Ureter (tissue), 1 donor: ENCODE measurements at places on chromosomes 5 and 9.

DNA sequence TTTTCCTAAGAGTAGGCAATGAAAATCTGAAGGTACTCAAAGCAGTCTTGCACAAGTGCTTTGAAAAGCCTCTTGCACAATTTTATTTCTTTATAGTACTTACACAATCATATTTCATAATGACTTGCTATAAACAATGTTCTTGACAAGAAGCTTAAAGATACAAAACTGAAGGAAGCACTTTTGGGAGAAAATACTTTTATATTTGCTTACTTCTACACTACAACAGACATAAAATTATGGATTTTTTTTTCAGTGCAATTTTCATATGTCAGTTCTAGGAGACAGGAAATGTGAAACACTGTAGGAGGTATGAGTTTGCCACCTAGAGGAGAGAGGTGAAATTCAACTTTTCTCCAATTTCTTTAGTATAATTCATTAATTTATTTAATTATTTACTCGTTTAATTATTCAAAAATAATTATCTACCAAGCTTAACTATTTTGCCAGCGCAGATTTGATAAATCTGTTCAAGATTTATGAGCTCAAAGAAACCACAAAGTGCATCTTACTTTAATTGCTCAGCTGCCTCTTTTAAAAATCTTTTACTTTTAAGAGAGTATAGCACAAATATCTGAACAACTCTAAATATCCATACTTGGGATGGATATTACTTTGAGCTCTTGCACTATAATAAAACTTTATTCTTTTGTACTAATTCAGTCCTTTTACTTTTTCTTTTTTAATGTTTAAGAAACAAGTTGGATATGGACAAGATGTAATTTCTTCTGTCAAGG, 29.0 kb upstream of the CDKN2B start:
- DNase-seq, result no peak

- peak; percentile 53 for DNase-seq
These were observed 566 bp upstream of the FOCAD start for GRCh38 chr9:20683351-20684034.

DNA sequence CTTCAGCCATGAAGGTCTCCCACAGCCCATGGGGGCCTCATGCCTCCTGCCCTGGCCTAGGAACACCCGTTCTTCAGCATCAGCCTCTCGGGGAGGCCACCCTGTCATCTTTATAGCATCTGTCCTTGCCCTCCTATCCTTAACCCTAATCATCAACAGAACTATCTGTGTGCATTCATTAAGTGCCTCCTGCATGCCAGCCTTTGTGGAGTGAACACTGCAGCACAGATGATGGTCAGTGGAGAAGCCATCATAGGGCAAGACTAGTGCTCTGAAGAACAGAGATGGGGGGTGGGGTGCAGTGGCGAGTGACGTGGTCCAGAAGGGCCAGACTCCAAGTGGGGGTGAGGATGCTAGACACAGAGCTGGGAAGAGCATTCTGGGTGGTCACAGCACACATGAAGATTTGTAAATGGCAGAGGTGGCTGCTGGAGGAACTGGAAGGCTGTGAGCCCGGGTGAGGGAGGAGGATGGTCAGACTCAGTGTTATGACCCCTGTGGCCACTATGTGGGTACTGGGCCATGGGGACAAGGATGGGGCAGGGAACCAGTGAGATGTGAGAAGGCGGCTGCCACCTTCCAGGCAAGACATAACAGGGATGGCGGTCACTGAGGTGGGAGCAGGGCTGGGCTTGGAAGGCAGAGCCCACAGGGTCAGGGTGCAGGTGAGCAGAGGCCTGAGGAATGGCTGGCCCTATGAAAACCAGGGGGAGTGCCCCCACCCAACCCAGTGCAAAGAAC, 3.6 kb upstream of the CARD19 start:
- peak; percentile 44 for DNase-seq

DNA sequence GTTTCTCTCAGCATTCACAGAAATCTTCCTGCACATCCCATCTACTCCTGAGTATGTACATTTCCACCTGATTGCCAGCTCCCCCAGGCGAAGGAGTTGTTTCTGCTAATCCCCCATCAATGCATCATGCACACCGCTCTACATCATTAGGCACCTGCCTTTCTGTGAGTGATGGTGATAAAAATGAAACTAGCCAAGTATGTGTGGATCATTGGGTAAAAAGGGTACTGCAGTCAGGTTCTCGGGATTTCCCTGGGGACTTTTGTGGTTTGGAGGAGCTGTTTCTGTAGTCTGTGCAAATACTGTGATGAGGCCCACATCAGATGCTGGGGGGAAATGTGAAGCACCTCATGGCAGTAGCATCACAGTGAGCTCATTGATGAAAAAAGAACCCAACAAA, 30.4 kb downstream of the CAMK4 start:
- DNase-seq, result no peak

DNA sequence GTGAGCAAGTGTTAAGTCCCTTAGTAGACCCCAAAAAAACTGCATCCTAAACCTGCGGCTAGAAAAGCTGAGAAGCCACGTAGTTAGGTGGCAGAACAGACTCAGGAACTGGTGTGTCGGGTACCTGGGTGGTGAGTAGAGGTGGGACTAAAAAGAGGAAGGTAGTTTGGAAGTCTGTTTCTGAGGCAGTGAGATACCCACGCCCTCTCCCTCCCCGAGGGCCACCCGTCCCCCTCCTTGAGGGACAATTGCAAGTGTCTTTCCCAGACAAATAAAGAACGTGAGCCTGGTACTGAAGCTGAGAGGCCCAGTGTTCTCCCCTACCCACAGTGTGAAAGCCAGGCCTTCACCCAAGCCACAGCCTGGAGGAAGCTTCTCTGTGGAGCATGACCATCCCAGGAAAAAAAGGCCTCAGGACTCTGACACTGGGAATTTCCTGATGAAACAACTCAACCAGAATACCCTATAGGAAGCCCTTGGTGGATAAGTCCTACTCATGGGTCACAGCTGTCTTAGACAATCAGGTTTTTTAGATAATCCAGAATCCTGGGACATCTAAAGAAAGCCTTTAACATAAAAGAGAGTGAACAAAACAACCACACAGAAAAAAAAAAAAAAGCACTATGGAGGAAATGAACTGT, 7.0 kb upstream of the CD74 start:
- no peak for DNase-seq

GRCh38 chr9:81902626-81903025, 25.6 kb upstream of the SPATA31D4 start:
- no peak for DNase-seq

- peak; percentile 71 for DNase-seq
These were observed at the start of gene PCAT7 for GRCh38 chr9:94554439-94555331. Gene PCAT7 (plus strand): TSS chr9:94555083.

- DNase-seq, result no peak
These were observed 8.0 kb upstream of the REEP5 start for GRCh38 chr5:112930082-112930344.

GRCh38 chr9:131804826-131805225, 65.0 kb upstream of the RAPGEF1 start:
- no peak for DNase-seq
